Forelimb muscle (tissue), 1 donor: ENCODE measurements at places on chromosomes 7 and 10.
A peak's percentile ranks its signal among the peaks of the same experiment; 100 is the strongest.

- no peak for DNase-seq
These were observed 24.9 kb downstream of the EPDR1 start for GRCh38 chr7:37945336-37945735.

DNA sequence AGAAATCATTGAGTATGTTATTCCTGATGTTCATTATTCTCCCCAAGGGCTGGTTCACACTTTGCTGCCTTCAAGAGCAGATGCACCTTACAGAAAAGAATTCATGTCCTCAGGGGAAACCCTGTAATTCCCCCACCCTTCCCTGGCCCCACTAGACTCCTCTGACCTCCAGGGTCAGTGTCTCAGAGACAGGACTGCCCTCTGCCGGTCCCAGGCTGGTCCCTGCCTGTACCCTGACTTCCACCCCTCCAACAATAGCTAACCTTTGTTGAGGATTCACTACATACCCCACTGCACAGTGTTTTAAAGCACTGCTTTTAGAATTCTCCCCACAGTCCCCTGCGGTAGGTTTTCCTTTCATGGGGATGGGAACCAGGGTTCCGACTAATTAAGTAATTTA, 4.4 kb upstream of the SEPHS1 start:
- no peak for DNase-seq

- no peak for DNase-seq
These were observed 94.0 kb downstream of the RNLS start for GRCh38 chr10:88489107-88489506.

GRCh38 chr7:23622506-23622925, 25.3 kb downstream of the CCDC126 start:
- no peak for DNase-seq

GRCh38 chr10:26334932-26335573, 103.1 kb upstream of the APBB1IP start:
- peak; percentile 17 for DNase-seq

DNA sequence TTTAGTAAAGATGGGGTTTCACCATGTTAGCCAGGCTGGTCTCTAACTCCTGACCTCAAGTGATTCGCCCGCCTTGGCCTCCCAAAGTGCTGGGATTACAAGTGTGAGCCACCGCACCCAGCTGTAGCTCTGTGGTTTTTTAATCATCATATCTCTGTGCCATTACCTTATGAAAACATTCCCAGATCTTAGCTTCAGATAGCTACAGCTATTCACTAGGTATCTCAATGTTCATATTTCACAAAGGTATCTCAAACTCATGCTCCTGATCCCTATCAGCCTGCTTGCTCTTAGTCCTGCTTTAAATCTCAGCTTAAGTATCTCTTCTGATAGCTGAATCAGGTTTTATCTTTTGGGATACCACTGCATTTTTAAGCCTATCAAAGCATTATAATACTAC, 74.8 kb downstream of the CDK13 start:
- DNase-seq = no peak

- DNase-seq = no peak
These were observed 169.7 kb downstream of the SKAP2 start for GRCh38 chr7:26694713-26695112.

GRCh38 chr10:12701696-12702095, 299.8 kb downstream of the CCDC3 start:
- no peak for DNase-seq

DNA sequence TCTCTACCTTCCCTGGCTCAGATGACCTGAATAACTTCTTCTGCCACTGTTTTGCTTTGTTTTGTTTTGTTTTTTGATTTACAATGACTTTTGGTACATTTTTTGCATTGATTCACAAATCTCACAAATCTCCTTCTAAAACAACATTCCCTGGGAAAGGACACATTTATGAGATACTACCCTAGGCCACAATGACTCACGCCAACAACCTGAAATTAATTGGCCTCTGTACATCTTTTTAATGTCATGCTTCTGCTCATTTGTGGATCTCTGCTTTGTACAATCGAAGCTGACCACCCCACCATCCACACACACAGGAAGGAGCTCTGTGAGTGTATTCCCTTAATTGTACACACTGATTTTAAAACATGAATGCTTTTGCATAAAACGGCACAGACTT, 156.7 kb upstream of the PFKP start:
- DNase-seq = no peak

GRCh38 chr7:127885843-127886242, 145.4 kb downstream of the LRRC4 start:
- no peak for DNase-seq

GRCh38 chr7:50734246-50734645, 48.5 kb downstream of the GRB10 start:
- DNase-seq = no peak

DNA sequence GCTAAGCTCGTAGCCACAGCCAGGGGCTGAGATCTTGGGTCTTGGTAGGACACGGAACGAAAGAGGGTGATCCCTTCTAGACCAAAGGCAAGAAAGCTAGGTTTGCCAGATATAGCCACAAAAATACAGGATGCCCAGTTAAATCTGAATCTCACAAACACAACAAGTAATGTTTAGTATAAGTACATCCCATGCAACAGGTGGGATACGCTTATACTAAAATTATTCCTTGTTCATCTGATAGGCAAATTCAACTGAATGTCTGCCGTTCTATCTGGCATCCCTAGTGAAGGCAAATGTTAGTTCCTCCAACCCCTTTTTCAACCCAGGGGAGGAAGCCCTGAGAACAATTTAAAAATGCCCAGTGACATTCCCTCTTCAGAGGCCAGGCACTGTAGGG, 131.1 kb upstream of the MGMT start:
- DNase-seq = no peak

- no peak for DNase-seq
These were observed 383.8 kb upstream of the SORCS1 start for GRCh38 chr10:107548301-107548700.

- no peak for DNase-seq
These were observed 96.1 kb downstream of the COL28A1 start for GRCh38 chr7:7439564-7439963.

- peak; percentile 92 for DNase-seq
These were observed 3.9 kb upstream of the FAM13C start for GRCh38 chr10:59366290-59366689.

DNA sequence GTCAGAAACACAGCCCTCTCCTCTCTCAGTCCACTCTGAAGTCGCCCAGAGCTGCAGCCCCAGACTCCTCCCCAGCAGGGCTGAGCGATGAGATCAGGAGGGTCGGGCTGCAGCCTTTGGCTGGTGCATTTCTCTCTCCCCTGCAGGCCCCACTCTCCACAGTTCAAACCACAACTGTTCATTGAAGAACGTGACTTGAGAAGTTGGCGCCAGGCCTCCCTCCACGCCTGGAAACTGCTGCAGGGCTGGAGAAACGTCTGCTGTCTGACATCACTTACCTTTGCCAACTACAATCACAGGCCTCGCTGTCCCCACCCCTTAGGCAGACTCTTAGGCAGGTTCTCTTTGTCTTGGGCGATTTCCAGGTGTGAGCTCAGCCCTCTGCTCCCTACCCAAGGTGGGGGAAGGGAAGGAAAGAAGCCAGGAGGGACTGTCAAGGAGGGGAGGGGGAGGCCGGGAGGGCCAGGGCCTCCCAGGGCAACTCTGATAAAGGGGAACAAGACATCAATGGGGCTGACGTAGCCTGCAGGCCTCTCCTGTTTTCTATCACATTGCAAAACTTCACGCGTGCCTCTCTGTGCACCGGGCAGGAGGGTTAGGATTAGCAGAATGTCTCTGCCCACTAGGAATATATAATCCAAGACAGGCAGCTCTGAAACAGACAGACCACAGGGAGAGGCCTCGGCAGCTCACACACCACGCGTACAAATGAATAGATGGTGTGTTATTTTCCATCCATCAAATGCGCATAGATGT, 32.7 kb downstream of the CALML5 start:
- peak; percentile 79 for DNase-seq

- no peak for DNase-seq
These were observed 34.6 kb upstream of the ANTXRL start for GRCh38 chr10:46251857-46252847.

- no peak for DNase-seq
These were observed 112.0 kb downstream of the NT5C2 start for GRCh38 chr10:103080891-103081581.

GRCh38 chr7:69374044-69374425, 224.2 kb upstream of the AUTS2 start:
- no peak for DNase-seq

- no peak for DNase-seq
These were observed 66.8 kb downstream of the MINDY4 start for GRCh38 chr7:30838008-30838407.

DNA sequence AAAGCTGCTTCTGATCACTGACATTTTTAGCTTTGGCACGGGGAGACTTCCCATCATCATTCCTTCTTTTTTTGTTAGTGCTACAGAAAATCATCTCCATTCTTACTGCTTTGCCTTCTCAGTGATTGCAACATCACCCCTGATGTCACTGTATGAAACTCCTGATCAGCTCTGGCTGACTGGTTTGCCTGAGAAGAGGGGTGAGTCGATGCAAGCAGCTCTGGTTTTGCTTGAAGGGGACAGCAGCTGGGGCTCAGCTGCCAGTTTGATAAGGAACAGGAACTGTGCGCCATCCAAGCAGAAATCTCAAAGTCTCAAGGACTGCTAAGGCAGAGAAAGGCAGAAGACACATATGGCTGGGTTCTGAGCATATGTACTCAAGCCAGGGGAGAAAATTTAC, 808.5 kb upstream of the CELF2 start:
- DNase-seq = no peak

GRCh38 chr10:113093188-113094113, 143.4 kb downstream of the TCF7L2 start:
- no peak for DNase-seq

GRCh38 chr10:126846469-126846868, 58.8 kb upstream of the DOCK1 start:
- DNase-seq = no peak

DNA sequence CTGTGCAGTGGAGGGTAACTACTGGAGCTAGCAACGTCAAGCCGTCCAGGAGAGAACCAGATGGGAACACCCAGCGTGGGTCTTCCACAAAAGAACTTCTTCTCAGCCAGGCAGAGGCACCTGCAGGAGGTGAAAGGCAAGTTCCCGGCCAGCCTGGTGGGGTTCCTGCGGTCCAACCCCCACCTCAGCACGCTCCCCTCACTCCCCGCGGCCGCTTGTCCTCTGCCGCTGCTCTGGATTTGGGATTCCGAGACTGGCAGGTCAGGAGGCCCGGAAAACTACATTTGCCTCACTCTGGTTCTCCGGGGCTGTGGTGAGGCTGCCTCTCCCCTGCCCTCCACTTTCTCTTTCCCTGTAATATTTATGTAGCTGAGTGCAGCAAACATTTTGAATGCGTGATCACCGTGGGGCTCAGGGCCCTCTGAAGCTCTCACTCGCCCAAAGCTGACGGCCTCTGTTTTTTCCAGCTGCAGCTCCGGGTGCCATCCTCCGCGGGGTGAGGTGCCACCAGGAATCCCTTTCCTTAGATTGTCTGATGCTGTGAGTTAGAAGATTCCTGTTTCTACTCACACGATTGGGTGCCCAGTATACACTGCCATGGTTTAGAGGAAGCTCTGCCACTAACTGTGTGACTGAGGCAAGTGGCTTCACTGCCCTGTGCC, 366.9 kb downstream of the DNAJB6 start:
- DNase-seq = no peak

GRCh38 chr7:30200591-30200990, 65.8 kb downstream of the MTURN start:
- DNase-seq = no peak

GRCh38 chr7:90596671-90597562, 796 bp downstream of the CDK14 start:
- peak; percentile 14 for DNase-seq

- no peak for DNase-seq
These were observed 729 bp upstream of the TAF3 start for GRCh38 chr10:7817576-7817975.

- DNase-seq = no peak
These were observed 71.4 kb downstream of the SEC61G start for GRCh38 chr7:54687462-54688212.

- DNase-seq = no peak
These were observed 68.6 kb upstream of the MEOX2 start for GRCh38 chr7:15755061-15755460.

GRCh38 chr10:57579926-57580325, 687.8 kb downstream of the IPMK start:
- DNase-seq = no peak

DNA sequence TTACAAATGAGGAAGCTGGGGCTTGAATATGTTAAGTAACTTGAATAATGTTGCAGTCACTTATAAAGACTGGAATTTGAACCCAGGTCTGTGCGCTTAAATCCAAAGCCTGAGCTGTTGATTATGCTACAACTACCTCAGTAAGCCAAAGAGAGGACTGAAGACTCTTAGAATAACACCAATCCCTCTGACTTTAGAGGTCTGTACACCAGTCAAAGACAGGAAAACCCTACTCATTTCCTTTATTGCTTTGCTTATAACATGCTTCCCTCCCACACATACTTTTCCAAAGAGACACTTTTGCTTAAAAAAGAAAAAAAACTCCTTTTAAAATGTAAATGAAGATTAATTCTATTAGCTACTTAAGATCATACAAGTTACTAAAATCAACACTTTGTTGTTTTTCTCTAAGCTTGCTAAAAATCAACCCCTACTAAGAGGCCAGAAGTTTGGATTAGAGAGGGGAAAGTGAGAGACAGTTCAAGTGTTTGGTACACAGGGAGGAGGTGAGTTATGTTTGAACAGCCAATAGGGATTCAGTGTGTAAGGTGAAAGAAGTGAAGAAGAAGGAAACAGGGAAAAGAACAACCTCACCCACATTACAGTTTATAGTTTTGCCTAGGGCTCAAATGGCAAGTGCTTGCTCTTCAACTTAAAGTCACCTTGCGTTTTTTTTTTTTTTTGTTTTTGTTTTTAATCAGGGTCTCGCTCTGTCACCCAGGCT, 74.8 kb downstream of the MDH2 start:
- no peak for DNase-seq

DNA sequence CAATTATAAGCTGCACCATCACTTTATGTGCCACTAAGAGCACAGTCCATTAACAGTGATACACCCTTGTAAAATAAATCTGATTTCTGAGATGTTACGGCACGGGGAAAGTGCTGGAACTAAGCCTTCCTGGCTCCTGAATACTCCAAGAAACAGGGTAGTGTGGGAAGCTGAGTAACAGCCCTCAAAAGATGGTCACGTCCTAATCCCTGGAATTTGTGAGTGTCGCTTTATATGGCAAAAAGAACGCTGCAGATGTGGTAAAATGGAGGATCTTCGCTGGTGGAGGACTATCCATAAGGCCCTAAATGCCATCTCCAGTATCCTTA, 13.5 kb downstream of the ESYT2 start:
- no peak for DNase-seq

GRCh38 chr7:66138994-66139752, 24.5 kb downstream of the CRCP start:
- no peak for DNase-seq

- DNase-seq = no peak
These were observed 5.8 kb downstream of the CDCA7L start for GRCh38 chr7:21939858-21940372.
